ENCODE measurements at places on chromosomes 3 and 15.

DNA sequence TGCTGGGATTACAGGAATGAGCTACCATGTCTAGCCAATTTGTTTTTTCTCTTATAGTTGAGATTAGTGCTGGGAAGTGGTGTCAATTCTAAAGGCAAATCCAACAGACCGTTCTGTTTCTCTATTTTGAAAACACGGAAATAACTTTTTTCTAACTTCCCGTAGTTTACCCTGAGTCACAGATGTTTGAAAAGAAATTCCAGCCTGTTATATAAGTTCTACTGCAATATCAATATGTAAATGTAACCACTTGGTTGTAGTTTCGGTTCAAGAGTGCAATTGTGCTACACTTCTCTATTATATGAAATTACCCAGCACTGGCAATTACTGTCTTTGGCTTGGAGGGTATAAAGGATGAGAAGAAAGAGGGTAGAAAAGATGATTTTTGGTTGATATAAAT, 22.3 kb upstream of the GNB4 start:
- DNase-seq, result no peak

DNA sequence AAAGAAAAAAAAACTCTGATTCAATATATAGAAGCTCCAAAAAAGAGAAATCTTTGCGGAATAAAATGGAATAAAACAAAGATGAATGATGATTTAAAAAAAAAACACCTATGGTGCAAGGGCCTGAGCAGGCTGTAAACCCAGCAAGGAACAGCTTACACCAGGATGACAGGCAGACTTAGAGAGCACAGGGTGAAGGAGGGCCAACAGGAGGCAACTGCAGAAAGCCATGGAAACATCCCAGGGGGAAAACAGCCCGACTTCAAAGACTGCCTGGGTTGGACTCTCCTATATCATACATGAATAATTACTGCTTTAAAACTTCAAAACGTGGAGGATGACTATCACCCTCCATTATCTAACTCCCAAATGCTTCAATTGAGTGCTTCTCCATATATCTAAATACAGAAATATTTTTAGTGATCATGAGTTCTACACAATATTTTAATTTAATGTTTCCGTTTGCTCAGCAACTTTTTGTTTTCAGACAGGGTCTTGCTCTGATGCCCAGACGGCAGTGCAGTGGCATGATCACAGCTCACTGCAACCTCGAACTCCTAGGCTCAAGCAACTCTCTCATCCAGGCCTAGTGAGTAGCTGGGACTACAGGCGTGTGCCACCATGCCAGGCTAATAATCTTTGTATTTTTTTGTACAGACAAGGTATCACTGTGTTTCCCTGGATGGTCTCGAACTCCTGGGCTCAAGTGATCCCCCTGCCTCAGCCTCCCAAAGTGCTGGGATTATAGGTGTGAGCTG, 456.2 kb downstream of the TBL1XR1 start:
- no peak for DNase-seq

- DNase-seq, result peak; percentile 51
These were observed 2.2 kb downstream of the IGF1R start for GRCh38 chr15:98650417-98651035.

GRCh38 chr15:60128710-60129109, 124.6 kb downstream of the FOXB1 start:
- DNase-seq, result no peak

DNA sequence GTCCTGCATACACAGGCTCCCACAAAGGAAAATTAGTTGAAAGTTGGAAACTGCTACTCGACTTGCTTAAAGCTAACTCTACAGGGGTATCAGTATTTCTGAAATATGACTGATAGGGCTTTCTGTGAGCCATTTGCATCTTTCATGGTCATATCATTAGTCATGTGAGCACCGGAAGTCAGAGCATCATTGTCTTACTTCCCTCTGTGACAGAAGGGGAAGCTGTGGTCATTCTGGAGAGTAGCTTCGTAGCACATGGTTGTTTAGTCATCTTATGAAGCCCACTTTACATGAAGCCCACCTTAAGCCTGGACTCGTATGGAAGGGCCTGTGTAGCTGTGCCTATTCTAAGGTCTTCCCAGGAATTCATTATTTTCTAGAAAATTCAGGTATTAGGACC, 69.0 kb downstream of the COL6A5 start:
- DNase-seq, result no peak

DNA sequence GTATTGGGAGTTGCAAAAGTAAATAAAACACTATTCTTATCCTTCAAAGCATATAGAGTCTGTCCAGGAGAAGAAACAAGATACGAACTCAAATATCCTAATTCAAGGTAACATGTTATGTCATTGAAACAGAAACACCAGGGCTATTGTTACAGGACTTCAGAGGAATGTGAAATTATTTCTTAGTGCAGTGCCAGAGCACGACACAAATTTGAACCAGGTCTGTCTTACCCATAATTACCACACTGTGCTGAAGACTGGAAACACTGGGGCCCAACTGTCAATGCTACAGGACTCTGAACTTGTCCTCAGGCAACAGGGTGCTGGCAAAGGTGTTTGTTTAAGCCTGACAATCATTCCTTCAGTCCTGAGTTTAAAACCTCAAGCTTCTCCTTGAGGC, 633.6 kb upstream of the UBE2E2 start:
- no peak for DNase-seq

- DNase-seq, result no peak
These were observed 362.1 kb downstream of the MAGI1 start for GRCh38 chr3:65676580-65676979.

DNA sequence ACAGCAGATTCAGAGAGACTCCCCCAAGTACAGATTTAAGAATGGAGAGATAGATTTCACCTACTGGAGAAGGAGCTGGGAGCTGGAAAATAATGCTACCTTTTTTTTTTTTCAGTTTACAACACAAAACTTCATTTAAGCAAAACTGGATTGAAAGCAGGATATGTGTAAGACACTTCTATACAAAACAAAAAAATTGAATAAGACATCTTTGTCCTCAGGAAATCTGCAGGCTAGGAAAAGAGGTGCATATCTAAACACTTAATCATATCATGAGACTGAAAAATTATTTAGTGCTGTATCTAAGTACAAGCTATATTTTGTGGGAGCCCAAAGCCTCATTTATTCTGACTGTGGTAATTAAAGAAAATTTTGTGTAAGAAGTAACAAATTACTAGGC, 516.1 kb downstream of the ZIC1 start:
- DNase-seq, result peak; percentile 13

DNA sequence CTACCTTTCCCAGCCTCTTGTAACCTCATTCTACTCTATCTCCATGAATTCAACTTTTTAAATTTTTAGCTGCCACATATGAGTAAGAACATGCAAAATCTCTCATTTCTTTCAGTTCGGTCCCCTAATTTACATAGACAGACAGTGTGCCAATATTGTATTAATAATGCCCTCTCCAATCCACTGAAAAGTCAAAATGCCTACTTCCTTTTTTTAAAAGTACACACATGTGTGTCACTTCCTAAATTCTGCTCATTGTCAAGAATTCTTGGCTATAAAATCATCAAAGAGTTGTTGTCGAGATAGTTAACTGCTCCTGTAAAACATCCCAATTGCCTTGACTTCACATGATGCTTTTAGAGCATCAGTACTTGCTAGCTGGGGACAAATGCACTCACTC, 84.2 kb upstream of the IL12A start:
- no peak for DNase-seq

GRCh38 chr3:123093696-123094095, 26.9 kb downstream of the PDIA5 start:
- no peak for DNase-seq

- no peak for DNase-seq
These were observed 143.5 kb downstream of the NUP210 start for GRCh38 chr3:13276438-13277195.

DNA sequence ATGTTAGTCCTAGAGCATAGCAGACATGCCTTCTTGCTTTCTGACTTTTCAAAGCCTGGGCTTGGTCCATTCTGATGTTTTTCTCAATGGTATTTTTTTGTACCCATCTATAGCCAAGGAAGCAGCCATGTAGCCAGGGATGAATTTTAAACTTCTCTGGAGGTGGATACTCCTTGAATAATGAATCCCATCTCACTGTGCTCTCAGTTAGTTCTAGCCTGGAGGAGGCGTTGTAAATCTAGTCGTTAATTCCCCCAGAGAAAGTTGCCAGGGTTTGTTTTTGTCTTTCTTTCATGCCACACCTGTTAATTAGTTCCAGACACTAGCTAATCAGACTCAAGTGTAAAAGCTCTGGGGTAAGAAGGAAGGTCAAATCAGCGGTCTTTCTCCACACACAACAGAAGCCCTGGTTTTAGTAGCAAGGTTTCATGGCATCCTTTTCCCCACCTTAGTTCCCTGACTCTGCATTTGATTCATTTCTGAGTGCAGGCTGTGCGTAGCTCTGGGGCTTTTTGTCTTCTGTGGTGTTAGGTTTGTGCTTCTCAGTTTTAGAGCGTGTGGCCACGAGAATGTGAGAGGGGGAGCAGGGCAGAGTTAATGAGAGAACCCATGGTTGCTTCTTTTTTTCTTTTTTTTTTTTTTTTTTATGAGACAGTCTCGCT, 19.7 kb downstream of the PTPRG start:
- DNase-seq, result no peak

DNA sequence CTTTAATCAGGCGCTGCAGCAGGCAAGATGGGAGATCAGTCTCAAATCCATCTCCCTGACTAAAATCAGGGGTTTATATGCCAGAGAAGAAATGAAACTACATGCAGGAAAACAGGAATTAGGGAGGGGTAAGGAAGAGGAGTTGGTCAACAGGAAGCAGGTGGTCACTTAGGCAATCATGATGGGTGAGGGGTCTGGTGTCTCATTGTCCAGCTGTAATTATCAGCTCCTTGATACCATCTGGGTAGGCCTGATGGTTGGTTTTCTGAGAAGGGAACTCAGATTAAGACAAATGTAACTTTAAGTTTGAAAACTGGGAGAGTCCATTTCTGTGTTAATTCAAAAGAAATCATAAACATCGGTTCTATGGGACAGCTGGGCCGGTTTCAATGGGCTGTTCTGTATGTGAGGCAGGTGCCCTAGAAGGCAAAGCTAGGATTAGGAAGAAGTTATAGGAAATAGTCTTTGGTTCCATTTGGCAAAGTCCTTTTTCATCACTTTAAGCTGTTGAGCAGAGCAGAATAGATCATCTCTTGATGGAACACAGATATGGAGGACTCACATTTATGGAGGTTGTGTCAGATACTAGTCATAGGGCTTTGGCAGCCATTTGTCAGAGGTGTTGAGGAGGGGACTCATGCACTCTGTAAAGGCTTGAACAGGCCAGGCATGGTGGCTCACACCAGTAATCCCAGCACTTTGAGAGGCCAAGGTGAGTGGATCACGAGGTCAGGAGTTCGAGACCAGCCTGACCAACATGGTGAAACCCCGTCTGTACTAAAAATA, 149.4 kb downstream of the VGLL4 start:
- DNase-seq, result no peak

DNA sequence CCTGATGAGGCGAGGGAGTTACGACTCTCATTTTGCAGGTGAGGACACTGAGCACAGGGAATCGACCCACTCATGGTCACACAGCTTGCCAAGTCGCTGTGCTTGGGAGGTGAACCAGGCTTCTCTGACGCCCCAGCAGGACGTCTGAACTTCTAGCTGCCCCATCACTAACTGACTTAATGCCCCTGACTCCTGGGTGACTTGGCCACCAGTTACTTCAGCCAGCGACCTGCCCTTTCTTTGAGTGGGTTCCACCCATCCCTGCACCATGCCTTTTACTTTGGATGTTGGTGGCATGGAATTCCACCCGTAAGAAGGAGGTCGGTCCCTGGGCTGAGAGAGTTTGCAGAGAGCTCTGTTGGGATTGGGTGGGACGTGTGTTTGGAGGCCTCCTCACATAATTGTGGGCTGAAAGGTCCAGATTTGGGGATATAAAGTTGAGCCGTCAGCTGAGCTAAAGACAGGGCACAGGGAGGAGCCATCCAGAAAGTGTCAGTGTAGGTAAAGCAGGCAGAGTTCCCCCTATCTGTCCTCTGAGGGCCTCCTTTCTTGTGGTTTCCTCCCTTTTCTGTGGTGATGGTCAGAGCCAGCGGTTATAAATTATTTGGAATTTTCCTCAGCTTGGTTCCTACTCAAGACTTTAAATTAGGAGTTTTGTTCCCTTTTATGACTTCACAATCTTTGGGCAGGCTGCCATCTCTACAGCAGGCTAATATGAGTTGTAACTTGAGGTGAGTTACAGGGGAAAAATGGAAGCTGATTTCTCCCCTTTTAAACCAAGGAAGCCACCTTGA, 55.0 kb downstream of the FLNB start:
- peak; percentile 94 for DNase-seq

DNA sequence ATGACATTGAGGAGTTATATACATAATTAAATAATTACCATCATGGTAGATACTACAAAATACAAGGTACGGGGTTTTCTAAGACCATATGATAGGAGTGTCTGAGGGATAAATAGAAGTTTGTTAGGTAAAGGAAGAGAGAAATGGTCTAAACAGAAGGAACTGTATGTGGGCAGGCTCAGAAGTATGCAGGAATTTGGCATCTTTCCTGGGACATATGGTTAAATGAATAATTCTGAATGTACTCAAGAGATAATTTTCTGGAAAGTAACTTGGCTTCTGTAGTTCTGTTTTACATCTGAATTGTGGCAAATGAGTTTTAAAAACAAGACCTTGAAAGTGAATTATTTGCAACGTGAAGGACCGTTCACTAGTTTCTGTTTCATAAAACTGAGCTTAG, 17.5 kb downstream of the LMCD1 start:
- peak; percentile 86 for DNase-seq

GRCh38 chr15:34084086-34084485, 17.6 kb downstream of the EMC7 start:
- DNase-seq, result peak; percentile 59

- peak; percentile 51 for DNase-seq
These were observed 1.3 kb downstream of the RAP2B start for GRCh38 chr3:153163393-153163724.

DNA sequence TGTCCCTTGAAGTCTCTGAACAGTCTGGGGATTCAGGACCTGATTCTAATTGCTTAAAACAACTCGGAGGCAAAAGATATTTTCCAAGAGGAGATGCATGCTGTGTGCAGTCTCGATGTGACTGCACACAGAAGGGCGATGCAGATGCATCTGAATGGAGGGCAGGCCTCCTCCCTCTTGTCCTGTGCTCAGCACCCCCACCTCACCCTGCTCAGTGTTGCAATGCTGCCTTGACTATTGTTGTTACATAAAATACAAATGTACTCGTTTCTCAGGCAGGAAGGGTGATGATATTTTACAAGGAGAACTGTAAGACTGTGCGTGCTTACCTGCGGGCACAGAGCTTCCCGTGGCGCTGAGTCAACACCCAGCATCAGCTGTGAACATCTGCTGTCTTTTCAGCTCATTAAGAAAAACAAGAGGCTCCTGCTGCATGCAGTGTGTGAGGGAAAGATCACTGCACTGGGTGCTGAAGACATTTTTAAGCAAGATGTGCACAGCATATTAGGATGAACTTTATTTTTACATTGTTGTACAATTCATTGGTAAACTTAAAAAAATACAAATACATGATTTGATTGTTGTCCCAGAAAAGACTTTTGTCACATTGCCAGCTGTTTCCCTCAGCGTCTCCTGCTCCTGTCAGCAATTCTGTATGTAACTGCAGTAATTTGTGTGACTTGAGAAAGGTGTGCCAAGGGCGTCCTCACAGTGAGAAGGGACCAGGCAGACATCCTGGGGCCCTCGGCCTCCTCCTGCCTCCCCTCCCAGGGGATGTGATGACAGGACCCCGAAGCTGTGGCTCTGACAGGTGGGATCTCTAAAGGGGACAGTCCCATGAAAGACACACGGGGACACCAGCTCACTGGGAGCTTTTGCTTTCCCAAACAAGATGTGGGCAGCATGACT, 56.3 kb upstream of the RPL32 start:
- no peak for DNase-seq

- no peak for DNase-seq
These were observed 182.2 kb upstream of the IL12A start for GRCh38 chr3:159806412-159806811.

Measured in fibroblast of the aortic adventitia (primary cell).